ENCODE measurements at places on chromosomes 3 and 15.
A peak's percentile ranks its signal among the peaks of the same experiment; 100 is the strongest.

- no peak for DNase-seq
Measured at GRCh38 chr3:97975466-97975865, 3.2 kb upstream of the RIOX2 start.

- no peak for DNase-seq
Measured at GRCh38 chr3:72896996-72897757, 9.3 kb downstream of the GXYLT2 start.

DNA sequence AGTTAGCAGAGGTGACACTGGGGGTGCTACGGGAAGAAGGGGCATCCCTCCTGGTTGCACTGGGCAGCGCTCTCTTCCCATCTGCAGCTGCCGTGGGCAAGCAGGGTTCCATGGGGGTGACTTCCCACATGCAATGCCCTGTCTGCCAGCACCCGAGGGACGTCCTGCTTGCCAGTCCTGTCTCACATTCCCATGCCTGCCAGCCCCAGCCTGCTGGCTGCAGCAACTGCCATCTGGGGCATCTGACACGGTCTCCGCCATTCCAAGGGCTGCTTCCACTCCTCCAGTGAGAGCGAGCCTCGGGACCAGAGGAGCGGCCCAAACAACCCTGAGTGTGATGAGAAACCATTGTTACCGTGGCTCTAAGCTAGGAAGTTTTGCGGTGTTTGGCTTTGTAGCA, 45.4 kb upstream of the RPL32 start:
- DNase-seq = no peak

GRCh38 chr3:93973131-93974126, at the start of gene PROS1:
PROS1 (minus strand) TSS chr3:93973896; CDS start chr3:93973749, 147 bp downstream.
- DNase-seq = peak; percentile 3

DNA sequence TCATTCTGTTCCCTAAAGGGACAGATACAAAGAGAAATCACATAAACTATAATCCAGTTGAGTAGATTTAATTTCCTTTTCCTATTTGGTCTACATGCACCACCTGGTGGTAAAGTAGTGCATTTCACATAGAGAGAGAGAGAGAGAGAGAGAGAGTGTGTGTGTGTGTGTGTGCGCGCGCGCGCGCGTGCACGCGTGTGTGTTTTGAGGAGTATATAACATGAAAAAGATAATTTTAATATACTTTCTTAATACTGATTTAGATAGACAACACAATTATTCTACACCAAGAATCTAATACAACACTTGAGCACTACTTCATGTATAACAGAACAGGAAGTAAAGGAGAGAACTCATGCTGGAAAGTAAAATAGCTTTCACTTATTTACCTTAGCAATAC, 1.1 kb upstream of the FGF7 start:
- peak; percentile 1 for DNase-seq

GRCh38 chr15:62740141-62741004, 302.2 kb upstream of the TPM1 start:
- no peak for DNase-seq

DNA sequence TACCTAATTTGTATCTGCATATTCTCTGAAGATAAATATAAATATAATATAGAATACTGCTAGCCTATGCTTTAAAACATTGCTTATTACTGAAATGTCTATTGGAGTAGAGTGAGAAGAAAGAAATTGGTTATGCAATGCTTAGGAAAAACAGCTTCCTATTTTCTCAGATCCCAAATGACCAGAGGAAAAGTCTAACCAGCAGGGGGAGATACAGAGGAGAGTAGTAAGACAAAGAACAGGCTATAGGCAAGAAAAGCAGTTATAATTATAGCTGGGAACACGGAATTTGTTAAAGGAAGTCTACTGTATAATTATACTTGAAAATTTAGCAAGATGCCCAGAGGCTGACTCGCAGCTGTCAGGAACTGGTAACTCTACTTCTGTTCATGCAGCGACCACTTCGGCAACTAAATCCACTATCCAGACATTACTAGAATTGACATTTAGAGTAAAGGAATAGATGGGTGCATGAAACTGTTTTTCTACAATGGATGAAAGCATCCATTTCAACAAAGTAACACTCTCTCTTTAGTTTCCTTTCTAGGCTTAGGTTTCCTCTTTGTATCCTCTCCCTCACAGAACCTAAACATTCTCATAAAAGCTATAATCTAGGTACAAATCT, 97.2 kb downstream of the TBC1D5 start:
- DNase-seq = no peak

GRCh38 chr3:29319262-29319661, 38.4 kb downstream of the RBMS3 start:
- no peak for DNase-seq

GRCh38 chr15:42582569-42583375, 7.4 kb downstream of the STARD9 start:
- no peak for DNase-seq

DNA sequence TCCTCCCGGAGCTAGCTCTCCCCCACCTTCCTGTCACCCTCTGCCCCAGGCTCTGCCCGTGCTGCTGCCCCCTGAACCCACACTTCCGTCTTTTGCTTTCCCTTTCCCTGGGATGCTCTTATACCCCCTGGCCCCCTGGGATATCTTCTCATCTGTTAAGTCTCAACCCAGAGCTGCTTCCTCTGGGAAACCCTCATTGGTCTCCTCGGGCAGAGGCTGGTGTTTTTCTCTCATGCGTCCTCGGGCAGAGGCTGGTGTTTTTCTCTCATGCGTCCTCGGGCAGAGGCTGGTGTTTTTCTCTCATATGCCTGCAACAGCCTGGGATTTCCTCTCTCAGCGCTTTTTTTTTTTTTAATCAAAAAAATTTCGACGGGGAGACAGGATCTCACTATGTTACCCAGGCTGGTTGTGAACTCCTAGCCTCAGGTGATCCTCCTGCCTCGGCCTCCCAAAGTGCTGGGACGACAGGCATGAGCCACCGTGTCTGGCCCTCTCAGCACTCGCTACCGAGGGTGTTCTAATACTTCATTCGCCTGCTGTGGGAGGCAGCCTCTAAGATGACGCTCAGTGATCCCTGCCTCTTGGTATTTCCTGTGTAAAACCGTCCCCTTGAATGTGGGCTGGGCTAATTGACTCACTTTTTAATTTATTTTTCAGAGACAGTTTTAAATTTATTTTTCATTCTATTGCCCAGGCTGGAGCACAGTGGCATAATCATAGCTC, 62.7 kb upstream of the TFRC start:
- DNase-seq = no peak

DNA sequence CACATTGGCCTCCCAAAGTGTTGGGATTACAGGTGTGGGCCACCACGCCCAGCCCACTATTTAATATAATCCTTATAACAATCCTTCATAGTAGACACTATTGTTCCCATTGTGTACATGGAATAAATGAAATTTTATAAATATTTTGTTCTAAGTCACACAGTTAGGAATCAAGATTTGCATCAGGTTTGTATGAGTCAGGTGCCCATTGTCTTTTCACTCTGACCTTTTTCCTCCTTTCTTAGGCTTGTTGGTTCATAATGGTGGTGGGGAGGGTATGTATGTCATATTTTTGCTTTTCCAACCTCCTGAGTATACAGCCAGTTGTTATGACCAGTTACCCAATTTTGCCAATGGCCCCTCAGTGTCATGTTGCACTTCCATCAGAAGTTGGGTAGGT, 18.0 kb upstream of the SLC30A4 start:
- no peak for DNase-seq

GRCh38 chr15:101444015-101444414, 45.5 kb downstream of the PCSK6 start:
- no peak for DNase-seq

GRCh38 chr3:21839592-21839991, 88.6 kb upstream of the ZNF385D start:
- no peak for DNase-seq

DNA sequence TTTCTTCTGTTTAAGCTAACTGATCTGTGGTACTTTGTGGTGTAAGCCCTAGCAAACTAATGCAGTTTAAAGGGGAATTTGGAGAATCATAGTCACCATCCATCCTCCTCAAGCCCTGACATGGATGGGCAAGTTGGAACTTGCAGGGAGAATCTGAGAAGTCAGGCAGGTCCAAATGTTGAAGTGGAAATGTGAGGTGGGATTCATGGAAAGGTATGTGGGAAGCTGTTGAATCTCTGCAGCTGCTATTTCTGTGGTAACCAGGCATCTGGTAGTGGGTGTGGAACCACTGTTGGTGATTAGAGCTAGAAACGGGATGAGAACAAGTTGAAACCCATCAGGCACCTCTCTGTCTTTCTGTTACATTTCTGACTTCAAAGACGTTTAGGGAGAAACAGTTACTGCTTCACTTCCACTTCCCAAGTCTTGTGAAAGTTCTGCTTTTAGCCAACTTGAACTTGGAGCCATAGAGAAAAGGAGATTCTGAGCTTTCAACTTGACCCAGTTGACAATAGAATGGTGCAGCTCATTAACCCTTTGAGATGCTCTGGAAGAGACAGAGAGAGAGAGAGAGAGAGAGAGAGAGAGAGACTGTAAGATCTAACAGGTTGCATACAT, 38.1 kb upstream of the NMNAT3 start:
- no peak for DNase-seq

DNA sequence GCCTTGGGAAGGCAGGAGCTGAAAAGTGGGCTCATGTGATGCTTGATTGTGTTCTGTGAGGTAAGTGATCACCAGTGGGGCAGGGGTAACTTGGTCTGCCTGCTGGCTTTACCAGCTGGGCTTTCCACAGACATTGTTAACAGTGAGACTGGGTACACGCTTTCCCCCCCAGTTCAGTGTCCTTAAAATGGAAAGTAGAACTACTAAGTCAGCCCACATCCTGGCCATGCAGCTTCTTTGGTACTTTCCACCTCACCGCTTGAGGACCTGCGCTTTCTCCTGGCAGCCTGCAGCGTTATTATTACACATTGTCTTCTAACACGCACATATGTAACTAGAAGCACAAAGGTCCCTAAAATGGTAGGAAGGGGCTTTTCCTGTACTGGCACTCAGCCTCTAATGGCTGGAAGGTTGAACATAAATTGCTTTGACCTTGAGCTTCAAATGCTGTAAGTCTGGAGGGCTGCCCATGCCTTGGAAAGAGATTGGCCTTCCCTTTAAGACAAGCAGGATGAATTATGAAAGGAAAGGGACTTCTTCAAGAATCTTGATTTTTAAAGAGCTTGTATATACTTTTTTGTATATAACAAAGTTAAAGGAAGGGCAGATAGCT, 216.1 kb upstream of the ROPN1 start:
- DNase-seq = no peak

DNA sequence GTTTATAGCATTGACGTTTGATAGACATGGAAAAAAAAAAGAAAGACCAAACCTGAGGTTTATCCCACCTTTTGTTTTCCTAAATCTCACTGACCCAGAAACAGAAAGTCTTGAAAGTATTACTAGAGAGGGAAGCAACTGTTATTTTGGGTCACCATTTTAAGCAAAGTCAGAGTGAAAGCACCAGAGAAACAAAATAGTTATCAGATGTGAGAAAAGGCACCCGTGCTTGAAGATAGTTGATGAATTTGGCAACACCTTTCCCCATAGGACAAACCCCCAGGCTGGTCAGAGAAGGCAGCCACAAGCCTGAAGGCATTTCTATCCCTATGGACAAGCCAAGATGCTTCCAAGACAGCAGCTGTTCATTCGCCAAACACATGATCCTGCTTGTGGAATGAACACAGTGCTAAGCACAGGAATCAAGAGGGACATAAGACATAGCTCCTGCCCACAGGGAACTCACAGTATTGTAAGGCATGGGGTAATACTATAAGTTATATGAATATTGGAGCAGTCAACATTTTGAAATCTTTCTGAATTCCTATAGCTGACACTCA, 170.9 kb downstream of the ERC2 start:
- no peak for DNase-seq

GRCh38 chr3:18238746-18239331, 186.3 kb downstream of the SATB1 start:
- DNase-seq = no peak

DNA sequence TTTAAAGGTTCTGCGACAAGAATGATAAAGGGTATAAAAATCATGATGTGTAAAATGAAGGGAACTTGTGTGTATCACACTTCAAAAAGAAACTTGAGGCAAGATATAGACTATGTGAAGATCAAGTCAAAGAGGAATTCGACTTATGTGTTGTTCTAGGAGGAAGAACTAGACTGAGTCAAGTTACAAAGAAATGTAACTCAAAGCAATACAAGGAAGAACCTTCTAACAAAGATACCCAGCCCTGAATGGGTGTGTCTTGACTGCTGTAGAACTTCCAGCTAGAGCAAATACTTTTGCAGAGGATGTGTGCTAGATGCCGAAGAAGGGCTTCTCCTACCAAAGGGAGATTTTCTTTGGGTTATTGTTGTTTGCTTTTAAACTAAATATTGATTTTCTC, 2.4 kb downstream of the SLC49A4 start:
- no peak for DNase-seq

DNA sequence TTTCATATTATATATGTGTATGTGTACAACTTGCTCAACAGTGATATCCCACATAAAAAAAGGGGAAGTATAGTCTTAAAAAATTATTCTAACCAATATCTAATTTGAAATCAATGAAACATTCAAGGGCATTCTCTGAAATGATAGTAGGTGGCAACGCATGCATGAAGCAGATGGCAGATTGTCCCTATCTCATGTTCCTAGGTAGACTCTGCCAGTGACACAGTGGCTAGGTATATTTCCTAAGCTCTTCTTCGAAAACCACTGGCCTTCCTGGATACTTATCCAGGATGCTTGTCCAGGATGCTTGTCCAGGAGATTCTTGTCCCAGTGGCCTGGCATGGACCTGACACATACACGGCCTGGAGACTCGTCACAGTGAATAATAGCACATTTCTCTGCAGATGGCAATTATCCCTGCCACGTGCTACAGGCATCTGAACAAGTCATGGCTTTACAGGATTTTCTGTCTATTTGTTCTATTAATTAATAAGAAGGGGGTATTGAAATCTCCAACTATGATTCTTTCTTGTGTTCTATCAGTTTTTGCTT, 54.9 kb downstream of the OCA2 start:
- DNase-seq = no peak

DNA sequence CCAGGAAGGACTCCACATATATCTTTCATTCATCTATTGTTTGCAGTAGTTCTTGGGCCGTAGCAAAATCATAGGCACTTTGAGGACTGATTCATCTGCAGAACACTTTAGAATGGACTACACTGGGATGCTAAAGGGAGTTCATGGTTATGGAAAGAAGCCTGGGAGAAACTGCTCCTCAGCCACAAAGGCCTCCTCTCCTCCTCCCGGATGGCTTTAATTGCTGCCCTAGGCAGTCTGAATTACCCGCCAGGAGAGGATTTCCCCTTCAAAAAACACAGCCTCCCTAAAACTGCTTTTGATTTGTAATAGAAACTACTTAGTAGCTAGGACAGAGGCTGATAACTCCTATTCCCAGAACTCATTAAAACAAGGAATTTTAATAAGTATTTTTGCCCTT, 4.6 kb downstream of the TMEM266 start:
- no peak for DNase-seq
